Bronchial epithelial cell (primary cell): ENCODE measurements at places on chromosomes 11 and 22.

DNA sequence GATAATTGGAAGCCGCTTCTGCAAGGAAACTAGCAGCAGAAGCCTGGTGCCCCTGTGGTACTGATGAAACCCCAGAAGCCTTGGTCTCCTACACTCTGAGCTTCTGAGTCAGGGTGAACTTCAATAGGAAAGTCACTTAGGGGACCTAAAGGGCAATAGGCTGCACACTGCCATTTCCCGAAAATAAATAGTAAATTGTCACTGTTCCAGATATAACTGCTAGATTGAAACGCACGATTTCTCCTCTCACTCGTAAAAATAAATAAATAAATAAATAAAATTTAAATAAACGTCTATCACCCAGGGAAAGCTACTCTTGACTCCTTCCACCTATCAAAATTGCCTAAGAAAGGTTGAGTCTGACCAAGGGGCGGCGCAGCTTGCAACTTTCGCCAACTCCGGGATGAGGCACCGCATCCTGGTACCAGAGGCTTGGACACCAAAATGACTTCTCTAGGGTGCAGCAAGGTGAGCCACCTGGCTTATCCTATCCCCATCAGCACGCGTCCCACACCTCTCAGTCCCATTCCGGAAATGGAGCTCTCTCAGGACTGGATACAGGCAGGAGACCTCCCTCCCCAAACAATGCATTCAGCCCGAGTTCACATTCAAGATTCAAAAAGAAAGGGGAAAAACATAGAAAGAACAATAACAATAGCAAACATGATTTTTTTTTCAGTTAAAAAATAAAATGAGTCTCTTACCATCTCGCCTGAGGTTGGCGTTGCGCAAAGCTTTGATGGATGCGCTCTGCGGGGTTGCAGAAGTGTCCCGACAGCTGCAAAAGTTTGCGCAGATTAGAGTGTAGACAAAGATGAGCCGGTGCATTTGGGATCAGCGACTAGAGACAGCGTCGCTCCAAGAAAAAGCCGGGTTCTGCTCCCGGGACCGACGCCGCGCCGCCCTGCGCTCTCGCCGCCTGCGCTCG is 583 bp downstream of the PDGFD start:
- peak; percentile 8 for DNase-seq

DNA sequence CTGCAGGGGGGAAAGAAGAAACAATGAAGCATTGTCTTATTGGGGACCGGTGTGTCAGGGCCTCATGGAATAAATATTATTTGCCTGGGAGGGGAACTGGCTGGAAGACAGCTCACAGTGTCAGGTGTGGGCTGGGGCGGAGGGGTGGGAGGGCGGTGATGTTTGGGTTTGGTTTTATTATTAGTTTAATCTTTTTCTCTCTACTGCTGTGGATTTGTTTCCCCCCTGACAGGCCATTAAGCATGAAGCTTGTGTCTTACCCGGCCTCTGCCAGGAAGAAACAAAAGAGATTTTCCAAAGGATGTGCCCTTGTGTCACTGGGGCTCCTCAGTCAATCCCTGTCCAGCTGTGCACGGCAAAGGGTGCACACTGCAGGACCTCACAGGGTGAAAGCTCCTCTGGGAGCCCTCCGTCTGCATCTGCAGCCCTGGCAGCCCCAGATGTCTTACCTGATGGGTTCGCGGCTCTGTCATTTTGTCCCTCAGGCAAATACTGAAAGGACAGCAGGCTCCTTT is 203.1 kb upstream of the TMEM45B start:
- DNase-seq, result no peak

GRCh38 chr22:28096161-28096560 is 177.1 kb upstream of the PITPNB start:
- no peak for DNase-seq

- no peak for DNase-seq
These were observed 453.5 kb downstream of the OPCML start for GRCh38 chr11:133078591-133079404.

GRCh38 chr11:36023922-36024321 is 80.1 kb downstream of the LDLRAD3 start:
- peak; percentile 45 for DNase-seq

GRCh38 chr11:280706-281485 is 2.7 kb downstream of the NLRP6 start:
- DNase-seq, result no peak

- no peak for DNase-seq
These were observed 15.7 kb downstream of the LRP4 start for GRCh38 chr11:46902694-46903093.

- DNase-seq, result peak; percentile 10
These were observed 16.3 kb downstream of the HTR3A start for GRCh38 chr11:113991170-113991569.

- DNase-seq, result peak; percentile 91
These were observed at the start of gene FJX1 for GRCh38 chr11:35617687-35618496. Gene FJX1 (plus strand): TSS chr11:35618460. CDS start chr11:35618637, 177 bp downstream.

GRCh38 chr22:28332410-28332809 is 347.2 kb downstream of the TTC28 start:
- DNase-seq, result no peak

GRCh38 chr11:62245271-62245753 is 3.3 kb downstream of the SCGB1D2 start:
- DNase-seq, result peak; percentile 35

DNA sequence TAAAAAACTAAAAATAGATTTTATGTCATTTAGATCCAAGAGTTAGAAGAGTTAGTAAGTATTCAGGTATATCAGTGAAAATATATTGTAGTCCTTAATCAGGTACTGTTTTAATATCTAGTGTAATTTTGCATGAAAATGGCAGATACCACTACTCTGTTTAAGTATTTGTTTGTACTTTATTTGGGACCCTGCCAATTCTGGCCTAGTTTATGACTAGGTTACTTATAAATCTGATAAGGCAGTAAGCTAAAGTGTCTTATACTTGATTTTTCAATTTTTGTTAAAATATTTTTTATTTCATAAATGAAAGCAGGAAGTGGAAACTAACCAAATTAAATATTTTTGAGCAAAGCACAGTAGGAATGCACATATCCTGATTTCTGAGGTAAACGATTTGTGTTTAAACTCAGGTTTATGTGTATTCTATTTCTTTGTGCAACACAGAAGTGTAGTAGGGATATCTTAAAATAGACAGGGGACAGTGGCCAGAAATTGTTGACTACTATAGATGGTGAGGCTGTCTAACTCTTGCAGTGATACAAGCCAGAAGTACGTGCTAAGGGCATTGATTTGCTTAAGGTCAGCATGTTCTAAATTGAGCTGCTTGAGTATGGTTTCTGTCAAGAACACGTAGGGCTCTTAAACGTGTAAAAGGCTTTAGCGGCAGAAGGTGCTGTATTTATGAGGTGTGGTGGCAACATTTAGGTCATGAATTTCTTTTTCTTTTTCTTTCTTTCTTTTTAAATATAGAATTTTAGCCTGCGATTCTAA is 34.0 kb downstream of the HIPK3 start:
- DNase-seq, result no peak

- DNase-seq, result peak; percentile 46
These were observed 1.7 kb downstream of the PICALM start for GRCh38 chr11:86067009-86067850.

- peak; percentile 55 for DNase-seq
These were observed 10.2 kb upstream of the BIRC3 start for GRCh38 chr11:102306817-102307726.

DNA sequence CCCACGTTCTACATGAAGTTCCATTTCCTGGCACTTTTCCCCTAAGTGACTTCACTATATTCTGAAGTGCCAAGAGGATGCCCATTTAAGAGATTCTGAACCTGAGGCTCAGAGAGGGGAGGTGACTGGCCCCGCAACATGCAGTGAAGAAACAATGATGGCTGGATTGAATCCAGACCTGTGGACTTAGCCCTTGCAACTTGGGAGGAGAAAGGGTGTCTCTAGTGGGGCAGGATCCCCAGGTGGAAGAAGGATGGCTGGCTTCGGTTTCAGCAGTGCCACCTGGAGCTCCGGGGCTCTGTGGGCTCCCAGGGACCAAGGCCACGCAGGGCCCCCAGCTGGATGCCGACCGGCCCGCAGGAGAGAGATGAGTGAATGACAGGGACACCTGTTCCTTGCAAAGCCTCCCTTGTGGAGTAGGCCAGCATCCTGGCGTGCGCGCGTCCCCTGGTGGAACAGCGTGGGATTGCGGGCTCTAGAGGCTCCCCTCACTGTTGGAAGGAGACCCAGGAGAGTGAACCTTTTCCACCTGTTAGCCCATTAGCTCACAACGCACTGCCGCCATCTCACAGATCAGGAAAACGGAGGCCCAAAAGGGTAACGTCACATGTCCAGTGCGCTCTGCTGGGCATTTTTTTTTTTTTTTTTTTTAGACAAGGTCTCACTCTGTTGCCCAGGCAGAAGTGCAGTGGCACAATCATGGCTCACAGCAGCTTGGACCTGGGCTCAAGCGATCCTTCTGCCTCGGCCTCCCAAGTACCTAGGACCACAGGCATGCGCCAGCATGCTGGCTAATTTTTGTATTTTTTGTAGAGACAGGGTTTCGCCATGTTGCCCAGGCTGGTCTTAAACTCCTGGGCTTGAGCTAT is 104.7 kb downstream of the KIAA1671 start:
- DNase-seq, result peak; percentile 30

DNA sequence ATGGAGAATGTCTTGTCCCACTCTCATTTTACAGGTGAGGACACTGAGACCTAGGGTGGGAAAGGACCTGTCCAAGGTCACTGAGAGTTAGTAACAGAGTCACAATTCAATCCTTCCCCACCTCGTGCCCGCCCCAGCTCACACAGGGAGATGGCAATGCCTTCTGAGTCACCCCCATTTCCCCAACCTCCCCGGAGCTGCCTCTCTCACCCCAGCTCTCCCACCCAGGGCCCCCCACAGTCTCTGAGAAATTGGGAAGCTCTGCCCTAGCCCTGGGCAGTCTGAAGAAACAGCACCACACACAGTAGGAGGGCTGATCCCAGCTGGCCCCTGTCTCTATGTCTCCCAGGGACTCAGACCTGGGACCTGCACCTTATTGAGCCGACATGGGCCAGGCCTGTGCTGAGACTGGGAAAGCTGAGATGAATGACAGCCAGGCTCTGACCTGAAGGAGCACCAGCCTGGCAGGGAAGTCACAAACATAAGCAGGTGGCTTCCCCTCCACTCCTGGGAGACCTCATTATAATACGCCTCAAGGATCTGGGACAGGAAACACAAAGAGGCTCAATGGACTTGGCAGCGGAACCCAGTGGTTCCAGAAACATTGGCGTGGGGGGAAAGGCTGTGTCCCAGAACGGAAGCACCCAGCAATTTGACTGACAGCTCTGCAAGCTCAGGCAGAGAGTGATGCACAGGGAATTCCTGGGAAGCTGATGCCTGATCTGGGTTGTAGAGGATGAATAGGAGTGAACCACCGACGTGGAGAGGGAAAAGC is 51.0 kb downstream of the CD6 start:
- DNase-seq, result no peak

GRCh38 chr22:36160499-36160942 is at the start of gene APOL3:
Gene APOL3 (minus strand): TSS chr22:36160755. CDS start chr22:36149055, 11,700 bp downstream.
- peak; percentile 28 for DNase-seq

- peak; percentile 30 for DNase-seq
These were observed 4.7 kb downstream of the HYOU1 start for GRCh38 chr11:119052163-119052814.
